Suprapubic skin (tissue), 4 donors: ENCODE measurements at places on chromosomes 1 and 21. TPM values are rescaled to one million over a fixed set of nuclear protein-coding genes. Genes with fewer than 3 reads are reported as not detected.

GRCh38 chr1:234628089-234628488 lies 18.1 kb upstream of the IRF2BP2 start:
- no peak overlapping the region for H3K27ac ChIP-seq
- no peaks in the 10 kb centered on the region for H3K27me3 ChIP-seq
- no peaks in the 10 kb centered on the region for H3K36me3 ChIP-seq
- H3K4me1 ChIP-seq = peaks cover 9% of the 10 kb centered on the region

- no peaks in the 10 kb centered on the region for H3K27me3 ChIP-seq
- no peaks in the 10 kb centered on the region for H3K4me1 ChIP-seq
- H3K27ac ChIP-seq = no peak overlapping the region
- H3K36me3 ChIP-seq = no peaks in the 10 kb centered on the region
- DNase-seq = no peak
These were observed 307.9 kb upstream of the PRMT6 start for GRCh38 chr1:106748606-106749005.

DNA sequence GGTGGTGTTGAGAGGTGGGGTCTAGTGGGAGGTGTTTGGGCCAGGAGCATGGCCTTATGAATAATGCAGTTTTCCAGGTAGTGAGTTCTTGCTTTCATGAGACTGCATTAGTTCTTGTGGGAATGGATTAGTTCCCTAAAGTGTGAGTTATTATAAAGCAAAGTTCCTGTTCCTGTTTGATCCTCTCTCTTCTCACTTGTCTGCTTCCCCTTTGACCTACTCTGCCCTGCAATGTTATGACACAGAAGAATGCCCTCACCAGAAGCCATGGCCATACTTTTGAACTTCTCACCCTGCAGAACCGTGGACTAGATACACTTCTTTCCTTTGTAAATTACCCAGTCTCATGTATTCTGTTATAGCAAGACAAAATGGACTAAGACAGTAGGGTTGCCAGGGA lies 53.6 kb downstream of the MAP3K7CL start:
- no peak overlapping the region for H3K4me3 ChIP-seq
- no peaks in the 10 kb centered on the region for H3K36me3 ChIP-seq
- H3K27me3 ChIP-seq = no peaks in the 10 kb centered on the region
- H3K4me1 ChIP-seq = peaks cover 41% of the 10 kb centered on the region
- no peak for DNase-seq

The PEX10 gene
- 16.2 TPM for total RNA-seq

DNA sequence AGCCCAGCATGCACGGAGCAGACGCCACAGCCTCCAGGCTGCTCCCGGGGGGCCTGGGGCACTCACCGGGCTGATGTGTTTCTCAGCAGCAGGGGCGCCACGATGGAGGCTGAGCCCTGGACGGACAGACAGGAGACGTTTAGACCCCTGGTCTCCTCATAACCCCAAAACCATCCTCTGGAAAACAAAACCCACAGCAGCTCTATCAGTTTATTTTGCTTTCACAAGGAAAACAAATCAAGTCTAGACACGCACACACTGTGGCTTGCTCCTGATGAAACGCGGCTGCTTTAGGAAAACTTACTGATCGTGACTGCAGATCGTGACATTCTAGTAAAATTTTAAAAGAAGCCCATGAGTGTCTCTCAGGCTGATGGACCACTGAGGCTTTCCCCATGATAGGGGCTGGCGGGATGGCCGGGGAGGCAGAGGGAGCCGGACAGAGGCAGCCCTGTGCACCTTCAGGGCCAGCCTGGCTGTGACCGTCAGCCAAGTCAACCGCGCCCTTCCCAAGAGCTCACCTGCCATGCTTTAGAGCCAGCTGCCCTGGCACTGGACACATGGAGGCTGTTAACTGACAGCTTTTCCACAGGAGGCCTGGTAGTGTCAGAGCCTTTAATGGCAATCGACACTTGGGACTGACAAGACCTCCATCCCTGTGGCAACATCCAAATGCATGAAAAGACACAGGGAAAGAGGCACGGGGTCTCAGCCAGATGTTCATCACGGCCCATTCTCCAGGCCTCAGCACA lies 5.2 kb downstream of the POFUT2 start:
- no peak overlapping the region for H3K27ac ChIP-seq
- peak; percentile 17 for DNase-seq
- H3K4me1 ChIP-seq = peaks cover 12% of the 10 kb centered on the region

GRCh38 chr21:15671188-15671587 lies 58.6 kb upstream of the USP25 start:
- no peaks in the 10 kb centered on the region for H3K27me3 ChIP-seq
- no peak overlapping the region for H3K27ac ChIP-seq
- DNase-seq = no peak
- H3K4me3 ChIP-seq = no peak overlapping the region
- no peaks in the 10 kb centered on the region for H3K4me1 ChIP-seq

The ADAMTS4 gene
- total RNA-seq = 0.93 TPM

DNA sequence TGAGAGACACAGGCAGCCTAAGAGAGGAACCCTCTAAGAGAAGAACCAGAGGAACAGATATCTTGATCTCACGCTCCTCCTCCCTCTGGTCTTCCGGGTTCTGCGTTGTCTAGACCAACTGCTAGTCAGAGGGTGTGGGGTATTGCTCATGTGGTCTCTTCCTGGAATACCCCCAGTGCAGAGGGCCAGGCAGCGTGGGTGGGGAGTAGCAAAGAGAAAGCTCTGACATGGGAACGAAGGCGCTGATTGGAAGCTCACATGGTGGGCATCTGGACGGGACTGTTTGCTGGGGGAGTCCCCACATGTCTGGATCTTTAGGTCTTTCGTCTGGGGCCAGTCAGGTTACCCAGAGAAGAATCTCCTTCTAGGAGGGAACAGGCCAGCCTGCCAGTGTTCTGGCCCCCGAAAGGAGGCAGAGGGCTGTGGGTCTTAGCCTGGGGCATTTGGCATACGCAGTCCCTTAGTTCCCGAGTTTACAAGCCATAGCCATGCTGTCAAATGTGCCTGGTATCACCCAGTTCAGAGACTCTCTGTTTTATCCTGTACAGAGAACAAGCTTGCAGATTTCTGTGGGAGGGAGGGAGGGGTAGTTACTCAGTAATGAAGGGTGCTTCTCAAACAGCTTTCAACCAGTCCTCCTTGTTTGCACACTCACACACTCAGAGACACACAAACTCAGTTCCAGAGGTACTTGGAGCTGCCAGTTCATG lies 18.3 kb upstream of the IL6R start:
- peaks cover 16% of the 10 kb centered on the region for H3K4me1 ChIP-seq
- DNase-seq = no peak
- no peaks in the 10 kb centered on the region for H3K36me3 ChIP-seq
- H3K27me3 ChIP-seq = no peaks in the 10 kb centered on the region
- no peak overlapping the region for H3K4me3 ChIP-seq

The EPS8L3 gene
- total RNA-seq = not detected

DNA sequence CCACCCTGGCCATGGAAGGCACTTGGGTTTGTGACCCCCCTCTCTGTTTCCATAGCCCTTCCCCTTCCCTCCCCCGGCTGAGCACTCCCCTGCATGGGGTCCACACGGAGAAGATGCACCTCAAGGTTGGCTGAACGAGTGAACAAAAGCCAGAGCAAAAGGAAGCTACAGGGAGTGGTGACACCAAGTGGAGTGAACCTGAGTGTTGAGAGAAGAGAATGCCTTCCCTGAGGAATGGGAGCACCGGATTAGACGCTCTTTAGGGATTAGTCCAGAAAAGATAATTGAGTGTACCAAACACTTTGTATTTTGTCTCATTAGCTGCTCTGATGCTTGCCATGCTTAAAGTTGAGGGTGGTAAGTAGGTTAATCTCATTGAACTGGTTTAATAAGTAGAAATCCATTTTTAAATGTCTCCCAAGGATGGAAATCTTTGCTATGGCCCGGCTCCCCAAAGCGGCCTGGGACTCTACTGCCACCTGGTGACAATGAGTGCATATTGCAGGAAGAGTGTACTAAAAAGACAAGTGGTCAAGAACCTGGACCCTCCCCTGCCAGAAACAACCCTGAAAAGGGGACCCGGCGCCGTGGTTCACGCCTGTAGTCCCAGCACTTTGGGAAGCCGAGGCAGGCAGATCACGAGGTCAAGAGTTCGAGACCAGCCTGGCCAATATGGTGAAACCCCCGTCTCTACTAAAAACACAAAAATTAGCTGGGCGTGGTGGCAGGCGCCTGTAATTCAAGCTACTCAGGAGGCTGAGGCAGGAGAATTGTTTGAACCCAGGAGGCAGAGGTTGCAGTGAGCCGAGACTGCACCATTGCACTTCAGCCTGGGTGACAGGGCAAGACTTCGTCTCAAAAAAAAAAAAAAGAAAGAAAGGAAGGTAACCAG lies 150.6 kb upstream of the ZC3H12A start:
- H3K27me3 ChIP-seq = peaks cover 34% of the 10 kb centered on the region
- DNase-seq = no peak
- no peaks in the 10 kb centered on the region for H3K36me3 ChIP-seq
- no peak overlapping the region for H3K4me3 ChIP-seq
- no peaks in the 10 kb centered on the region for H3K4me1 ChIP-seq

- no peaks in the 10 kb centered on the region for H3K27me3 ChIP-seq
- DNase-seq = no peak
- H3K27ac ChIP-seq = no peak overlapping the region
- no peak overlapping the region for H3K4me3 ChIP-seq
- H3K4me1 ChIP-seq = no peaks in the 10 kb centered on the region
- peaks cover 4% of the 10 kb centered on the region for H3K36me3 ChIP-seq
These were observed 63.0 kb downstream of the RABGAP1L start for GRCh38 chr1:174222166-174222949.

DNA sequence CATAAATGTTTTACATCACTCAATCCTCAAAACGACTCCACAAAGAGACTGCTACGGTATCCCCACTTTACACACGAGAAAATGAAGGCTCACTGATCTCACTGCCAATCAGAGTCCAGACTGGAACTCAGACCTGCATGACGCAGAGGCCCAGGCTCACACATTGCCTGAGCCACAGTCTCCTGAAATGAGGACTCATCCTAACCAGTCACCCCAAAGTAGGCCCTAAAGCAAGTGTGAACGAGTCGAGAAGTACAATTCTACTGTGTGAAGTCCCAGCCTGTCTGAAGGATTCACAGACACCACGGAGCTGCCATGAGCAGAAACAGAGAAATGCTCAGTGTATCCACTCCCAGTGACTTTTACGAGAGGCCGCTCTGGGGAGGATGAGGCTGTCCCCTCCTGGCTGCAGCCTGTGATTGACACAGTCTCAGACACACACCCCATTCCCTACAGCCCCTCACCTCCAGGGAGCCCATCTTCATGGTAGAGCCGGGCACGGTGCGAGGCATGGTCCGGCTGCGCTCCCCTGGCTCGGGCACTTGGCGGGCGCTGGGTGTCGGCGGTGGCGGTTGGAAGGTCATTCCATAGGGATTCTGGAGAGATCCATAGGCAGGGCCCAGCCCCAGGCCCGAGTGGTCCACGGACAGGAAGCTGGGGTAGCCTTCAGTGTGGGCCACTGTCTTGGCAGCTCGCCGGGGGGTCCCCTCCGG lies 26.7 kb upstream of the COL16A1 start:
- no peak overlapping the region for H3K4me3 ChIP-seq
- no peaks in the 10 kb centered on the region for H3K4me1 ChIP-seq
- no peak for DNase-seq
- H3K27ac ChIP-seq = no peak overlapping the region

The NOS1AP gene
- total RNA-seq = 3.0 TPM

DNA sequence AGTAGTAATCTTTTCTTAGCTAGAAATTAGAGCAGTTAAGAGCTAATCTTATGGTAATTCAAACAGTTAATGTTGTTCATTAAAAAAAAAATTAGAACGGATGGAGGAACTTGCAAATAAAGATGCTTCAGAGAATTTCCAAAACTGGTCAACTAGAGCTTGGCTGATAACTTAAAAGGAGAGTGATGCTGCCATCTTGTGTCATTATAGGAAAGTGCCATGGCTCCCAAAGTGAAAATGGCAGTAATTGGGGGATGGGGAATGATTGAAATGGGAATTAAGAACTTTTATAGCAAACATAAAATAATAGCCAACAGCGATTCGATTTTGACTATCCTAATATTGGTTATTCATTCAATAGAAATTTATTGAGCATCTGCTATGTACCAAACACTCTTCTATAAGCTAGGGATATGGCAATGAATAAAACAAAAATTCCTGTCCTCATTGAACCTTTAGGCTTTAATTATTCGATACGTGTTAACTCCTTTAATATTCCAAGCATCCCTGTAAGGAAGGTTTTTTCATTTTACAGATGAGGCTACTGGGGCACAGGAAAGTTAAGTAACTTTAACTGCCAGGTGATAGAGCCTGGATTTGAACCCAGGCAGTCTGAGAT lies 5.7 kb upstream of the PLPP3 start:
- H3K27ac ChIP-seq = no peak overlapping the region
- H3K4me1 ChIP-seq = peaks cover 5% of the 10 kb centered on the region
- no peaks in the 10 kb centered on the region for H3K36me3 ChIP-seq

GRCh38 chr1:157437296-157437695 lies 115.0 kb downstream of the FCRL5 start:
- no peaks in the 10 kb centered on the region for H3K36me3 ChIP-seq
- no peak overlapping the region for H3K4me3 ChIP-seq
- H3K27ac ChIP-seq = no peak overlapping the region
- no peaks in the 10 kb centered on the region for H3K27me3 ChIP-seq
- no peaks in the 10 kb centered on the region for H3K4me1 ChIP-seq

The SEC16B gene
- total RNA-seq = 1.7 TPM

- no peak for DNase-seq
- H3K4me1 ChIP-seq = peaks cover 16% of the 10 kb centered on the region
- no peaks in the 10 kb centered on the region for H3K27me3 ChIP-seq
- H3K36me3 ChIP-seq = no peaks in the 10 kb centered on the region
- no peak overlapping the region for H3K4me3 ChIP-seq
These were observed 8.1 kb upstream of the ATP1B1 start for GRCh38 chr1:169098380-169098779.

GRCh38 chr1:160827418-160827817 lies 31.4 kb downstream of the LY9 start:
- no peaks in the 10 kb centered on the region for H3K36me3 ChIP-seq
- no peaks in the 10 kb centered on the region for H3K4me1 ChIP-seq
- H3K27me3 ChIP-seq = no peaks in the 10 kb centered on the region
- H3K27ac ChIP-seq = no peak overlapping the region

GRCh38 chr1:24930260-24931145 lies at the start of gene RUNX3:
RUNX3 (minus strand) TSS chr1:24930276; CDS start chr1:24929868, 408 bp downstream.
- H3K4me1 ChIP-seq = peaks cover 56% of the 10 kb centered on the region
- peaks cover 100% of the 10 kb centered on the region for H3K27me3 ChIP-seq
- DNase-seq = no peak
- peak within 1 kb of the TSS; percentile 82 for H3K27ac ChIP-seq
- H3K4me3 ChIP-seq = peak within 1 kb of the TSS; percentile 53

- no peak overlapping the region for H3K4me3 ChIP-seq
- peaks cover 4% of the 10 kb centered on the region for H3K4me1 ChIP-seq
- no peak overlapping the region for H3K27ac ChIP-seq
- no peaks in the 10 kb centered on the region for H3K27me3 ChIP-seq
- no peaks in the 10 kb centered on the region for H3K36me3 ChIP-seq
- no peak for DNase-seq
These were observed 20.9 kb downstream of the PLA2G2F start for GRCh38 chr1:20160034-20160433.

GRCh38 chr1:41380979-41381691 lies 19.9 kb downstream of the FOXO6 start:
- peak overlapping the region; percentile 81 for H3K27ac ChIP-seq
- no peak for DNase-seq
- peaks cover 46% of the 10 kb centered on the region for H3K4me1 ChIP-seq
- H3K27me3 ChIP-seq = no peaks in the 10 kb centered on the region
- H3K4me3 ChIP-seq = peak overlapping the region; percentile 61
